Central memory CD8-positive, alpha-beta T cell (primary cell): ENCODE measurements at places on chromosomes 2 and 18.

DNA sequence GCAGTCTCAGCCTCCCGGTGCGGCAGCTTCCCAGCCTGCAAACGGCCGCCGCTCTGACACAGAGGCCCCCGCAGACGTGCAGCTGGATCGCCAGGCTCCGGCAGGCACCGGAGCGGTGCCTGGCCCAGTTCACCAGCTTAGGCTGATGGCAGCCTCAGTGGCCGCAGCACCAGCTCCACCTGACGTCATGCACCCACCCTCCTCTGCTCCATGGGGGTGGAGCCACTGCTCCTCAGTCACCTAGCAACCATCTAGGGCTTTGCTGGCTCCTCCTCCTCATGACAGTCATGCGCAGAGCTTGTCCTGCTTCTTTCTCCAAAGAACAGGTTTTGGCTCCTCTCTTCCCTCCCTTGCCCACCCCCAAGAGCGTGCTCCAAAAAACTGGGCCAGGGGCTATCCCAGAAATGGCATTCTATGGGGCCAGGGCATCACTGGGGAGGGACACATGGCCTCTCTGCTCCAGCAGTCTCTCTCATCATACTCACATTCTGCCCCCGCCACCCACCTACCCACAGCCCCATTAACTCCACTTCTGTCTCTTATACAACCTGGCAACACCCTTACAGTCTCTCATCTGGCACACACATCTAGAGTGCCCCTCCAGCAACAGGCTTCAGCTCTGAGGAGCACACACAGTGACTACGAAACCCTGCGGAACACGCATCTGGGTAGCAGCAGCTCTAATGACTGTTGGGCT is 5.5 kb downstream of the DCTN1 start:
- peaks cover 35% of the 10 kb centered on the region for H3K4me1 ChIP-seq
- no peak overlapping the region for H3K4me3 ChIP-seq
- H3K27me3 ChIP-seq, result no peaks in the 10 kb centered on the region
- H3K36me3 ChIP-seq, result peaks cover 24% of the 10 kb centered on the region

DNA sequence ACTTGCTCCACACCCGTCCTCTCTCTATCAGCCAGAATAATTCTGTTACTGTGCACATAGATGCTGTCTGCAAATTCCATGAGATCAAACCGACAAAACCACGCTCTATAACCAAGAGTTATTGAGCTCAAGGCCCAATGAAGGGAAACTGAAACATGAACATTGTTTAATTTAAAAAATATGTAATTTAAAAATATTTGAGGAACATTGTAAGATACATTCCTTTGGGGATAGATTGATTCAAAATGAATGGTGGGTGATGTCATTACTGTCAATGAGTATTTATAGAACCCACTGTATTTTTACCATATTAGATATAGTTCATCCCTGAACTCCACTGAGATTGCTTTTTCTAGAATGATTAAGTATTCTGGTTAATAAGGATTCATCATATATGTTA is 50.4 kb downstream of the NCKAP5 start:
- no peak overlapping the region for H3K27ac ChIP-seq
- H3K36me3 ChIP-seq, result no peaks in the 10 kb centered on the region
- H3K4me1 ChIP-seq, result no peaks in the 10 kb centered on the region
- H3K4me3 ChIP-seq, result no peak overlapping the region
- H3K27me3 ChIP-seq, result no peaks in the 10 kb centered on the region

DNA sequence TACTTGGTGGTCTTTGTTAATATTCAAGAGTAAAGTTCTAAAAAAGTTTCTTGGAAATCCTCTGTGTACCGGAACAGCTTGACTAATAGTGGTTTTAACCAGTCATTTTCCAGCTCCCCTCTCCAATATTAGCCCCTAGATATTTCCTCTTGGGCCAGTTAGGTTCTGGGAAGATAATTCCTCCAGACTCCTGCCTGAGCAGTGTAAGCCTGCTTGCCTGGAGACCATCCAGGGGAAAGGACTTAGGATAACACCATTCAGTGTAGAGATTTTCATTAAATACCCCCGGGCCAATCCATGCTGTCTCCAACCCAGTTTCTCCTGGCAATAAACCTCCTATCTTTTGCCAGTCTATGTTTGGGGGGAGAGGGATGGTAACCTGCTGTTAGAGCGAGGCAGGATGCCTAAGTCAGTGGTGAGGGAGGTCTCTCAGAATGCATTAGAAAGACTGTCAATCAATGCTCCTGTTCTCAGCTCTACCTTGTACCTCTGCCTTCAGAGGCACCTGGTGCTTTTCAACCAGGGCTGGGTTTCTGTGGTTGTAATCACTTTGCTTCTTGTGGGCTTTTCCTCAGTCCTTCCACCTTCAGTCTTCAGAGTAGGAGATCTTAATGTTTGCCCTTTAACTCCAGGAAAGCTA is 186.4 kb downstream of the RNF152 start:
- H3K27me3 ChIP-seq, result peaks cover 14% of the 10 kb centered on the region
- H3K4me1 ChIP-seq, result no peaks in the 10 kb centered on the region
- H3K27ac ChIP-seq, result no peak overlapping the region
- H3K36me3 ChIP-seq, result no peaks in the 10 kb centered on the region

- no peaks in the 10 kb centered on the region for H3K36me3 ChIP-seq
- H3K27me3 ChIP-seq, result peaks cover 56% of the 10 kb centered on the region
- no peaks in the 10 kb centered on the region for H3K4me1 ChIP-seq
Observed at GRCh38 chr2:204292439-204292838, 252.8 kb upstream of the PARD3B start.

GRCh38 chr2:8193686-8194615 is 487.9 kb upstream of the ID2 start:
- peaks cover 7% of the 10 kb centered on the region for H3K4me1 ChIP-seq
- H3K27ac ChIP-seq, result no peak overlapping the region
- H3K4me3 ChIP-seq, result no peak overlapping the region

DNA sequence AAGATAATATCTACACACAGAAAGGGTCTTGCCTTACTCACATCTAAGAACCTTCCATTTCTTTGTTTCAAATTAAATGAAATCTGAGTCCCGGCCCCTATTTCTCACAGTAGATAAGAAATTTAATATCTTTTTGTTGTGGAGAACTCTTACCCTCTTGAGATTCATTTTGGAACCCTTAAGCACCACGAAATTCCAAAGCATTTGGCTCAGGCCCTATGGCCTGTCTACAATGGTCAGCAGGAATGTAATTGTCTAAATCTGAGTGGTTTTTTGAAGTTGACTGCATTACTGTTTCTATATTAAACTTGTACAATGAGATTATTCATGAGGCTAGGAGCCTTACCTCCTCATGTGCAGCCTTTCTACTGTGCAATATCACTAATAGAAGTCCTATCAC is 723.3 kb downstream of the TSN start:
- H3K4me3 ChIP-seq, result no peak overlapping the region
- H3K27ac ChIP-seq, result no peak overlapping the region
- H3K4me1 ChIP-seq, result no peaks in the 10 kb centered on the region
- no peak for DNase-seq

GRCh38 chr2:9306911-9307310 is 100.3 kb downstream of the ASAP2 start:
- no peaks in the 10 kb centered on the region for H3K4me1 ChIP-seq
- no peak for DNase-seq
- no peak overlapping the region for H3K4me3 ChIP-seq
- no peak overlapping the region for H3K27ac ChIP-seq
- peaks cover 21% of the 10 kb centered on the region for H3K27me3 ChIP-seq

- no peaks in the 10 kb centered on the region for H3K36me3 ChIP-seq
- no peak overlapping the region for H3K27ac ChIP-seq
- H3K4me1 ChIP-seq, result no peaks in the 10 kb centered on the region
- no peaks in the 10 kb centered on the region for H3K27me3 ChIP-seq
- no peak for DNase-seq
- H3K4me3 ChIP-seq, result no peak overlapping the region
Observed at GRCh38 chr18:66616523-66616983, 12.7 kb upstream of the CDH19 start.

- peaks cover 9% of the 10 kb centered on the region for H3K4me1 ChIP-seq
- DNase-seq, result no peak
Observed at GRCh38 chr2:102806250-102806837, 44.5 kb downstream of the TMEM182 start.

- peaks cover 93% of the 10 kb centered on the region for H3K27me3 ChIP-seq
- DNase-seq, result no peak
- H3K27ac ChIP-seq, result no peak overlapping the region
Observed at GRCh38 chr2:234710587-234710986, 213.7 kb upstream of the ARL4C start.

GRCh38 chr2:102014041-102014345 is 22.2 kb downstream of the IL1R2 start:
- no peak for DNase-seq
- H3K36me3 ChIP-seq, result no peaks in the 10 kb centered on the region
- no peak overlapping the region for H3K27ac ChIP-seq

DNA sequence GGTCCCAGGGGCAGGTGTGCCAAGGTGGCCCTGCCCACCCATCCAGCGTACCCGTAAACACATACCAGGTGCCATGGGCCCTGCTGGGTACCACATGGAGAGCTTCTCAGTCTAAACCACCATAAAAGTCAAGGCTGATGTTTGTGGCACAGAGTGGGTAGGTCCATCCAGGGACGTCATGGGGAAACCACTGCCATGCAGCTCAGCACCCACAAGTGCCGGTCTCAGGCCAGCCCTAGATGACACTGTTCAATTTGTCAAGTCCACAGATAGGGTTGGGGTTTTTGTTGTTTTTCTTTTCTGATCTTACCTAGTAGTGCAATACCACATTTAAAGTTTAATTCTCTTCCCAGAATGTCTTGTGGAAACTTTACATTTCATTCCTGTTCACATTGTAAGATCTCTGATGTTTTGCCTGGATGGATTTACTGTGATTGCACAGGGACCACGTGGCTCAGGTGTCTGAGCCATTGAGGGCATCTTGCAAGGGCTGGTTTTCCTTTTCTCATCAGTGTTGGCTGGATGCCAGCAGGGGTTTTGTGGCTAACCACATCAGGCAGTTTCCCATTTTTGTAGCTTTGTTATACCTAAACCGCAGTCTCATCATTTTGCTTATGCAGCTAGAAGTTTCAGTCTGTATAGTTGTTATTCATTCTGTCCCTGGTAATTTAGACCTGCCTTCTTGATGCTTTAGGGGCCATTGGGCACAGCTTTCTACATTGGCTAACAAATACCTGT is 64.7 kb downstream of the STK25 start:
- H3K36me3 ChIP-seq, result peaks cover 12% of the 10 kb centered on the region
- H3K27me3 ChIP-seq, result peaks cover 16% of the 10 kb centered on the region
- peak; percentile 91 for DNase-seq
- peak overlapping the region; percentile 62 for H3K4me3 ChIP-seq

GRCh38 chr18:28080876-28081300 is 96.0 kb downstream of the CDH2 start:
- no peaks in the 10 kb centered on the region for H3K27me3 ChIP-seq
- no peaks in the 10 kb centered on the region for H3K4me1 ChIP-seq

DNA sequence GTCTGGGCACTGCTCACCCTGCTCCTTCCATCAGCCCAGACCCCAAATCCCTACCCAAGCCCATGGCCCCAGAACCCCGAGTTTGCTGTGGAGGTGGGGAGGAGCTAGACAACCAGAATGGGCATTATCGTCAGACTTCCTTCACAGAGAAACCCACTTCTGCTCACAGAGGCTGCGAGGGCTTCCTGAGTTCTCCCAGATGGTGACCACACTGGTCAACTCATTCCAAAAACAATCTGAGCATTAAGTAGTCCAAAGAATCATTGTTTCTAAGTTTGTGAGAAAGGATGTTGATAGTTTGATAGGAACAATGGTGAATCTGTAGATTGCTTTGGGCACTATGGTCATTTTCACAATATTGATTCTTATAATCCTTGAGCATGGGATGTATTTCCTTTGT is 60.2 kb downstream of the LRRC30 start:
- H3K4me1 ChIP-seq, result no peaks in the 10 kb centered on the region
- no peak for DNase-seq
- H3K36me3 ChIP-seq, result no peaks in the 10 kb centered on the region

GRCh38 chr2:80706951-80707350 is 402.4 kb upstream of the LRRTM1 start:
- no peak for DNase-seq
- no peak overlapping the region for H3K4me3 ChIP-seq
- H3K27me3 ChIP-seq, result no peaks in the 10 kb centered on the region
- no peak overlapping the region for H3K27ac ChIP-seq
- no peaks in the 10 kb centered on the region for H3K36me3 ChIP-seq
- H3K4me1 ChIP-seq, result no peaks in the 10 kb centered on the region

- no peak for DNase-seq
- peaks cover 31% of the 10 kb centered on the region for H3K36me3 ChIP-seq
- H3K4me1 ChIP-seq, result peaks cover 12% of the 10 kb centered on the region
Observed at GRCh38 chr2:176091329-176092258, 927 bp upstream of the HOXD13 start.

- no peak overlapping the region for H3K4me3 ChIP-seq
- no peaks in the 10 kb centered on the region for H3K36me3 ChIP-seq
- peaks cover 7% of the 10 kb centered on the region for H3K4me1 ChIP-seq
Observed at GRCh38 chr2:231682603-231683291, 25.6 kb upstream of the PTMA start.

DNA sequence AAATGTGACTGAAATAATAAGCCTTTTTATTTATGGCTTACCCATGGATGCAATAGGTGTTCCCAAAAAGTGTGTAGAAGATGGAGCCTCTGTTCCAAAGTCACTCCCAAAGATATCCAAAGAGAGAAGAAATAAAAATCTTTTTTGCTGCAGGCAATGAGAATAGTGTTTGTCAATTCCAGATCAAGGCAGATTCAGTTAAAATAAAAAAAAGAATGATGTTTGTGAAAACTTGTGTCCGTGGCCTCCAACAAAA is 43.9 kb downstream of the COMMD1 start:
- no peaks in the 10 kb centered on the region for H3K36me3 ChIP-seq
- H3K4me1 ChIP-seq, result no peaks in the 10 kb centered on the region
- H3K27me3 ChIP-seq, result no peaks in the 10 kb centered on the region
- H3K4me3 ChIP-seq, result no peak overlapping the region
- no peak overlapping the region for H3K27ac ChIP-seq
- no peak for DNase-seq

GRCh38 chr2:112958428-112959108 is 19.2 kb upstream of the IL36G start:
- no peak for DNase-seq
- H3K27me3 ChIP-seq, result peaks cover 13% of the 10 kb centered on the region
- H3K4me1 ChIP-seq, result no peaks in the 10 kb centered on the region
- H3K36me3 ChIP-seq, result no peaks in the 10 kb centered on the region
- H3K27ac ChIP-seq, result no peak overlapping the region

GRCh38 chr2:3638456-3638810 is 19.6 kb upstream of the ALLC start:
- no peaks in the 10 kb centered on the region for H3K36me3 ChIP-seq
- H3K4me1 ChIP-seq, result no peaks in the 10 kb centered on the region
- H3K27ac ChIP-seq, result no peak overlapping the region
- H3K4me3 ChIP-seq, result no peak overlapping the region
- no peak for DNase-seq

- no peak overlapping the region for H3K27ac ChIP-seq
- no peak for DNase-seq
- H3K27me3 ChIP-seq, result no peaks in the 10 kb centered on the region
- peaks cover 3% of the 10 kb centered on the region for H3K36me3 ChIP-seq
- H3K4me1 ChIP-seq, result peaks cover 6% of the 10 kb centered on the region
Observed at GRCh38 chr2:241798631-241799521, 10.1 kb upstream of the NEU4 start.

GRCh38 chr2:128394007-128394730 is 75.5 kb upstream of the HS6ST1 start:
- DNase-seq, result no peak
- H3K27ac ChIP-seq, result no peak overlapping the region
- no peaks in the 10 kb centered on the region for H3K36me3 ChIP-seq
- no peaks in the 10 kb centered on the region for H3K4me1 ChIP-seq
- H3K4me3 ChIP-seq, result no peak overlapping the region

- no peak overlapping the region for H3K27ac ChIP-seq
- no peaks in the 10 kb centered on the region for H3K36me3 ChIP-seq
- DNase-seq, result no peak
- H3K27me3 ChIP-seq, result peaks cover 26% of the 10 kb centered on the region
- no peaks in the 10 kb centered on the region for H3K4me1 ChIP-seq
- no peak overlapping the region for H3K4me3 ChIP-seq
Observed at GRCh38 chr2:38233231-38233983, 143.7 kb downstream of the ATL2 start.
